Activated effector memory CD4-positive, alpha-beta T cell treated with Interleukin-2 at 50 U/mL for 16 hours (primary cell): ENCODE measurements at places on chromosomes 6 and 20.

GRCh38 chr6:50112981-50113857 is 63.5 kb upstream of the DEFB112 start:
- DNase-seq = no peak

- no peak for DNase-seq
Measured at GRCh38 chr6:123925350-123925749, 121.7 kb downstream of the NKAIN2 start.

GRCh38 chr6:169404828-169405227 is 151.2 kb upstream of the THBS2 start:
- no peak for DNase-seq

- DNase-seq = no peak
Measured at GRCh38 chr6:134447883-134448387, 130.0 kb upstream of the SGK1 start.

GRCh38 chr20:38454556-38455473 is 17.8 kb upstream of the RALGAPB start:
- DNase-seq = no peak

- DNase-seq = no peak
Measured at GRCh38 chr6:8686077-8686476, 250.7 kb upstream of the SLC35B3 start.

GRCh38 chr6:108739496-108740330 is 108.5 kb upstream of the ARMC2 start:
- DNase-seq = no peak

DNA sequence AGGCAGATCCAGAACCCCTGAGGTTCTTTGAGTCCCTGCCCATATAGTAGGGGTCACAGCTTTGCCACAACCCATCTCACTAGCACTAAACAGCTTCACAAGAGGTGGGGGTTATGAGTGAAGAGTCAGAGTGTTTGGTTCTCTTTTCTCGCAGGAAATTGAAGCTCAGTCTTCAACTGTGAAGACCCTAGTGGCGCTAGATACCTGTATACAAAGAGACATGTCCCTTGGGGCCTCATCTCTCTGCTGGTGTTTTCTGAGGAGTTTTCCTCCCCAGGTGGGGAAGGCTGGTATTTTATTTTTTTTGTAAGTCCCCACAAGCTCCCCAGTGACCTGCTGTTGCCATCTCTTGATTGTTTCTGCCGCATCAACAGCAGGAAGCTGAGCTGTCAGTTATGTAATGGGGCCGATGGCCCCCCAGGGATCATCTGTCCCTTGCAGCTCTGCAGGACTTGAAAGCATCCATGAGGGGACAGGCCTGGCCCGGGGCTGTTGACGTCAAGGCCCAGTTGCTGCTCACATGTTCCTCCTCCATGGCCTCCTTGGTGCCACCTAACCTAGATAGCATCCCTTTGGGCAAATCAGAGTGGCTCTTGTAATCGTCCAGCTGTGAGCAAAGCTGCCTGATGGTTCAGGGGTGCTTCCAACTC is 23.1 kb downstream of the STK35 start:
- no peak for DNase-seq

DNA sequence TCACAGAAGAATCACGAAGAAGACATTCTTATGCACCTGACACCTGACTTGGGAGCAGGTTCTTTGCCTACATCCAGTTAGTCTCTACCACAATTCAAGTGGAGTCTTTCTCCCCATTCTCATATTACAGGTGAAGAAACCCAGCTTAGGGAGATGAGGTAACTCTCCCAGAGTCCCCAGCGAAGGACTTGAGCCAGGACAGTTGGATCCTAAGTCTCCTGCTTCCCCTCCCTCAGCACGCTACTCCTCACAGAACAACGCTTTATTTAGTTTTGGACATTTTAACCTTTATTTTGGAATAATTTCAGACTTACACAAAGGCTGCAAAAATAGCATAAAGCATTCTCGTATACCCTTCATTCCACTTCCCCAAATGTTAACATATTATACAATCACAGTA is 824 bp upstream of the CSTL1 start:
- DNase-seq = no peak

- DNase-seq = no peak
Measured at GRCh38 chr6:13308332-13308731, 20.0 kb downstream of the TBC1D7 start.

GRCh38 chr6:14757418-14757817 is 488.5 kb upstream of the JARID2 start:
- DNase-seq = no peak

DNA sequence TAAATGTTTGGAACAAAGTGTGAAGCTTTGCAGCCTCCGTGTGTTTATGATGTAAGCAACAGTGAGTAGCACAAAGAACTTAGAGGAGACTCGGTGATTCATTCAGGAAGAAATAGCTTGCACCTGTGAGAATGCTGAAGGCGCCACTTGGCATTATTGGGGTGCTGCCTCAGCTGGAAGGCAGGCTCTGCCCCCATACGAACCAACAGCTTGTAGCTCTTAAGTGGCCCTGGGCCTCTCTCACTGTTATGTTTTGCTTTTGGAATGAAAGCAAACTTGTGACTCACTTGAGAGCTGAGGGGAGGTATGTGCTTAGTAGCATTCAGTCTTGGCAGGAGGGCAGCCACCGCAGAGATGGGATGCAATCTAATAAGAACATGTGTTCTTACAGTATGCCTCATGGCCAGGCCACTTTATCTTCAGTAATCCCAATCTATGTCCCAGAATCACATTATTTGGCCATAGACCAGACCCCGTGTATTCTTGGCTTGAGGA is 310.7 kb downstream of the EYA4 start:
- no peak for DNase-seq

DNA sequence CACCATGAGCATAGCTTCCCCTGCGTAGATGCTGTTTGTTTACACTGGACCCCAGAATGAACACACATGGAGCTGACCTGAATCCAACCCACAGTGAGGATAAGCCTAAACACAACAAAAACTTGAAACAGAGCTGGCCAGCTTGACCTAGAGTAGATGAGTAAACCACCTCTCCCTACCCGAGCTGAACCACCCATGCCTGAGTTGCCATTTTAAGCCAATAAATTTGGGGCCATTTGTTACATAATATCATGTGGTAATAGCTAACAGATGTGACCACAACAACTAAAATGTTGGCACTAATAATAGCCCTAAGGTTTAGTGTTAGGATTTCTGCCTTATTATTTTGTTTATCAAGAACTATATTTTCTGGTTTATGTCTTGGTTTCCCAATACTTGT is 103.2 kb upstream of the GRIK2 start:
- DNase-seq = no peak

- DNase-seq = peak; percentile 49
Measured at GRCh38 chr6:143536461-143536865, 24.9 kb upstream of the FUCA2 start.

- DNase-seq = no peak
Measured at GRCh38 chr6:38207375-38207774, 387.8 kb downstream of the ZFAND3 start.

DNA sequence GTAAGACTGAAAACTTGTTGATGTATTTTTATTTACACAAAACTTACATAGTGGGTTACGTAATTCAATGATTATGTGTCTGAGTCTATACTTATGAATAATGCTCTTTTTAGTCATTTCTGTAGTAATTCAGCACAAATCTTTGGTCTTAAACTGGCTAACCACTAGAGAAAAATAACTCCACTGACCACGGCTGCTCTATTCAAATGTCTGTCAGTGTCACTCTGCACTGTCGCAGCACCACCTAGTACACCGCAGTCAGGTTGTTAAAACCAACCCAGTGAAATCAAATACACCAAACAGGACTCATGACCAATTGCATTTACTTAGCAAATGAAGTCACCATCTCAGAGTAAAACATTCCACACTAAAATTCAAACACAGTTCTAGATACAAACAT is 93.5 kb upstream of the CCDC28A start:
- DNase-seq = no peak

GRCh38 chr6:7846966-7847818 is 63.4 kb downstream of the TXNDC5 start:
- DNase-seq = no peak

GRCh38 chr6:73655341-73655917 is 1.6 kb upstream of the SLC17A5 start:
- DNase-seq = no peak

DNA sequence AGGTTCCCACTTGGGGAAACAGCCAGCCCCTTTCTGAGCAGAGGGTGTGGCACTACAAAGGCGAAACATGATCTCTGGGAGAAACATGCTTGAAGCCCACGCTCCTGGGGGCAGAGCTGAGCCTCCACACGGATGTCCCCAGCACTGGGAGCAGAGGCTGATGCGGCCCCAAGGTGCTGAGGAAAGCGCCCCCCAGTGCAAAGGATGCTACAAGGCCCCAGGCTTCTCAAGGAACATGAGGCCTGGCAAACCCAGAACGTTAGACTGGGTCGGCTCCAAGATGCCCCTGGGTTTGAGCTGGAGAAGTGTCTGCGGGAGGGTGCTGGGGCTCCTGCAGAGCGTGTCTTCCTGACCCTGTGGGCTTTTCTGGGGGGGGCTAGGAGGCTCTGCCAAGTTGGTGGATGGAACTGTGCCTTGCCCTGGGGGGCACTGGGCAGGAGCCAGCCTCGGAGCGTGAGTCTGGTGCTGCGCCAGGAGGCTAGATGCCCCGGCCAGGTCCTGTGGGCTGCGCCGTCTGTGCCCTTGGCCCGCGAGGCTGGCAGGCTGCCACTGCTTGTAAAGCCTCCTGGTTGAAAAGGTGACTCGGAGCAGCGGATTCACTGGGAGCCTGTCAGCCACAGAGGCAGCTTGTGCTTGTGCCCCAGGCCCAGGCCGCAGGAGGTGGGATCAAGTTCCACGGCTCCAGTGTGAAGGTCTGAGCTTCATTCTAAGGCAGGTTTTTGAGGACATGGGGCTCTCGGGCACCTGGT is 8.1 kb downstream of the SYNJ2 start:
- no peak for DNase-seq
